ENCODE measurements at places on chromosomes 3 and 15.

DNA sequence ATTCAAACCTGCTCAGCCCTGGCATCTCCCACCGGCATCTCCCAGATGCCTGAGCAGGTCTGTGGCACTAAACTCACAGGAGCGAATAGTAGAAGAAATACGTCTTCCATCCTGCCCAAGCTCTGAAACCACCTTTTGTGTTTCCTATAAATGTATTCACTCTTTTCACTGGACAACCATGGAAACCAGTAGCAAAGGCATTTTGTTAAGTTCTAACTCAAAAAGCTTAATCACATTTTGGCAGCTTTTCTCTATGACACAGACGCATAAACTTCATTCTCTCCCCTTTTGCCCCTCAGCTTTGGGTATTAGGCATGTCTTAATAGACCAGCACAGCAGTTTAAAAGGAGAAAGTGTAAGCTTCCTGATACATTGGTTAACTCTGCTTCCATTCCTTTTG lies 24.5 kb upstream of the ARNT2 start:
- no peak for DNase-seq

DNA sequence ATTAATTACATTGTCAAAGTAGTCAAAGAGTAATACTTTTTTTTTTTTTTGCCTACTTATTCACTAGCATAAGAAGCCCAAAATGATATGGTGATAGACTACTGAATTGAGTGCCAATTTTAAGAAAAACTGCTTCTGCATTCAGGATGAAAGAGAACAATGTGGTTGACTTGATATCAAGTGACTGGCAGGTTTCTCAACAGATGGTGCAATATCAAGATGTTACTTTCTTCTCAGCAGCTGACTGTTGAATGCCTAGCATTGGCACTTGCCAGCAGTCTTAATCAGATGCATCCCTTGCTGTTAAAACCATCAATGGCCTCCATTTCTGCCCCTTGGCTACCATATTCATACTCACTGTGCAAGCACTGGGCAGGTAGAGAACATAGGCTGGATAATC lies 863.2 kb downstream of the GBE1 start:
- no peak for DNase-seq

DNA sequence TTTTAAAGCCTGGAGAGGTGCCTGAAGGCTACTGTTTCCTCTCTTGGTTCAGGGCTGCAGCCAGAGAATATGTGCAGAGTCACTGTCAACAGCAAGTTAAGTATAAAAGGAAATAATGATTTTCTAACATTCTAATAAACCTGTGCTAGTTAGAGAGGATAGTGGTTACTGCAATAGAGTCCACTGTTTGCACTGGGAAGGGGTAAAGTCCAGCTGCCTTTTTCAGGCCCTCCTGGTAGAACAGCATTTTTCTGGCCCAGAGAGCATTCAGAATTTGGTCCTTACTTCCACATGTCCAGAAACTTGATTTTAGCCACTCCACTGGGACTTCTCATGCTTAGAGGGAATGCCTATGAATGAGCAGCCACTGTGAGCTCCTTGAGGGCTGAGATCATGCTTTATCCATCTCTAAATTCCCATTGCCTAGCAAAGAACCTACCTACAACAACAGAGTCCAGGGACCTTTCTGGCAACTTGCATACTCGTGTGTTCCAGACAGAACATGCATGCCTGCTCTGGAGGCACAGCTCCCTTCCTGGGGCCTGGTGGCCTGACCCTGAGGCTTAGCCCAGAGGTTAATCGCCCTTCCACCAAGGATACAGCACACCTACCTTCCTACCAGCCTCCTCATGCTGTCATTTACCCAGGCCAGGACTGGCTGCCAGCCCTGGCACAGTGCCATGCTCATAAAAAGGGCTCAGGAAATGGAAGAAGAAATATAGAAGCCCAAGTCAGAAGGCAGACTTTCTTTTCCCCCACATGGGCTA lies 50.3 kb upstream of the ATP13A3 start:
- peak; percentile 30 for DNase-seq

- peak; percentile 94 for DNase-seq
These were observed 52.2 kb upstream of the HEG1 start for GRCh38 chr3:125107861-125108567.

GRCh38 chr3:8557298-8557697 lies 55.7 kb downstream of the LMCD1 start:
- no peak for DNase-seq

DNA sequence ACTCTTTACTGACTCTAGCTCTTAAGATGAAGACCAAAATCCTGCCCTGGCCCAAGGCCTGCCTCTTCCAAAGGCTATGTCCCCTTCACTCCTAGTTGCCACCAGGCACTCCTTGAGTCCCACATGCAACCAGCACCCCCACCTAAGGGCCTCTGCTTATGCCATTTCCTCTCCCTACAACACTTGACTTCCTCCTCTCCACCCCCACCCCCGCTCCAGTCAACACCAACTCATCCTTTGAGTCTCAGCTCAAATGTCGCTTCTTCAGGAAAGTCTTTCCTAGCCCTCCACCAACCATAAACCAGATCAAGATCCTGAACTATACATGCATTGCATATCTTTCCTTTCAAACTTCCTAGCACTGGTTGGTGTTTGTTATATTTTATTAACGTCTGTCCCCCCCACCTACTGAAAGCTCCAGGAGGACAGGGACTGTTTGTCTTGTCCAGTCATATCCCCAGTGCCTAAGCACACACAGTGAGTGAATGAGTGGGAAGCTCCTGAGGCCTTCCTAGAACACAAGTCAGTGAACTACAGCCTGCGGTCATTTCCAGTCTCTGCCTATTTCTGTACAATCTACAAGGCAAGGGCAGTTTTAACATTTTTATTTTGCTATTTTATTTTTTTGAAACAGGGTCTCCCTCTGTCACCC lies 7.3 kb downstream of the TBC1D2B start:
- no peak for DNase-seq

- peak; percentile 87 for DNase-seq
These were observed 98.7 kb upstream of the BFSP2 start for GRCh38 chr3:133301194-133301593.

GRCh38 chr3:43378066-43378935 lies 92.0 kb downstream of the SNRK start:
- DNase-seq: peak; percentile 50

- DNase-seq: no peak
These were observed 33.5 kb upstream of the TIMP4 start for GRCh38 chr3:12192173-12192572.

All from bronchial epithelial cell (primary cell).